ENCODE measurements at places on chromosomes 1 and 21.

GRCh38 chr21:41267346-41267745, 49.3 kb upstream of the FAM3B start:
- no peak for DNase-seq

DNA sequence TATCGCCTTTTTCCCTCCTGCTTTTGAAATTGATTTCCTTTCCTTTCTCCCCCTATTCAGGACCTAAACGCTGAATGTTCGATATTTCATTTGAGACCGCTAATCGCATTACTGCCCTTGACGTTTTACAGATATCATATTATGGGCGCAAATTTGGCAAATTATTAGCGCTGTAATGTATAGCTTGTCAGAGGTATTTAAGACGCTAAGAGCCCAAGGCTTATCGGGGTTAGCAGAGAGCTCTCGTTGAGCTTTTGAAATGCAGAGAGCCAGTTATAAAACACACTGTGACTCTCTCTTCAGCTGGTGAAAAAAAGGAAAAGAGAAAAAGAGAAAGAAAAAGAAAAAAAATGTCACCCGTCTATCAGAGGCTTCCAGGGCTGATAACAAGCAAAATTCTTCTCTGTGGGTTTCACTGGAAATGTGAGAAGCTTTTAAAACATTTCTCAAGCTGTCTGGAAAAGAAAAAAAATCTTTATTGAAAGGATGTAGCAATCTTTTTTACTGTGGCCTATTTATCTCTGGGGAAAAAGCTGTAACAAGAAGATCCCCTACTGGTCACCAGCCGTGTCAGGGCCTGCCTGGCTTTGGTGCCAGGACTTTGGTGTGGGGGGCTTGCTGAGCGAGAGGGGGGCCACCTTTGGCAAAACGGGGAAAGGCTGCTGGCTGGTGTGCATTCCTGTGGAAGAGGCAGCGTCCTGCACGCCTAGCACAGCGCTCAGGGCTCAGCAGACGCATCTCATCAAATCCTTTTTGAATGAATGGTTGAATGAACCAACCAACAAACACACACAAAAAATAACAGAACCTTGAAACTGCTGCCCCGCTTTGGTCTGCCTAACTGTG, 119.8 kb downstream of the RNF220 start:
- DNase-seq = no peak

DNA sequence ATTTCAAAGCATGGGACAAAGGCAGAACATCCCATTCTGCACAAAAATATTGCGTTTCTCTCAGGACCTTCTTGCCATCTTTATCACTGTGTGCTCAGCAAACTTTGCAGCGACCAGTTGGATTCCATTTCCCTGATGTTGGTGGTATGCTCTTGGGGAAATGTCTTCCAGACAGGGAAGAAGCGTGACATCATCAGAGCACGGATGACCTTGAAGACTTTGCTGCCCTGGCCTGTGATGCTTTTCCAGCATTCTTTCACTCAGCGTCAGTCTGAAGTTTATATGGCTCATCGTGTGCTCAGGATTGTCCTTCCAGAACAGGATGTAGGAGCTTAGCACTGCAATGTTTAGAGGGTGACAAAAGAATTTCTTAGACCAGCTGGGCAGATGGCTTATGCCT, 131.4 kb upstream of the F3 start:
- no peak for DNase-seq

- peak; percentile 91 for DNase-seq
These were observed at the start of gene DEPDC1 for GRCh38 chr1:68496680-68497357. Gene DEPDC1, minus strand, starts transcription at chr1:68497082. Its CDS starts 83 bp downstream, at chr1:68496999.

GRCh38 chr1:41238311-41238988, 3.7 kb downstream of the SCMH1 start:
- no peak for DNase-seq

DNA sequence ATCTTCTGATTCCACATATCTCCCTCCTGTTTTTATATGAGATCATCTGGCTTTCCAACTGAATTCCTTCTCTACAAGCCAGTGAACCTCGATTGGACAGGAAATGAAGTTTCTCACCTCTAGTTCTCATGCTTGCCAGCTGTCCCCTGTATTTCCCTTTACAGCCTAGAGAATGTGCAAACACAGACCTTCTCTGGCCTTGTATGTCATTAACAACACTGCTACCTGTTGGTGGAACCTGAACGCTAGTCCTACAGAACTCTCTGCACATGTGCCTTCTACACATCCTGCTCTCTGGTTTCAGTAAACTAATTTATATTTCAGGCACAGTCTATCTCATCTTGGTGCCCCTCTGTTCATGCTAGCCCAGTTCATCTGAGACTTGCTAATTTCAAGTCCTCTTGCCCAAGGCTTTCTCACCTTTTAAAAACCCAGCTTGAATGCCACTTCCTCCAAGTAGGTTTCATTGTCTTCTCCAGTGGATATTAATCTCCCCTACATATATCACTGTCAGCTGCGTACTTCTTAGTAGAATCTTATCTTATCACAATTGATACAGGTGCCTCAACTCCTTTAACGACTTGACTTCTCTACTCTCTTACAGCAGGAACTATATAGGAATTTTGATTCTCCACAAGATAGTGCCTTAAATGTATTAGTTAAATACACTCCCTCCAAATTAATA, 549.9 kb downstream of the PLPP3 start:
- no peak for DNase-seq

GRCh38 chr1:208461680-208462079, 217.5 kb upstream of the PLXNA2 start:
- DNase-seq = no peak

GRCh38 chr21:38505654-38506523, 7.6 kb upstream of the ERG start:
- peak; percentile 32 for DNase-seq

DNA sequence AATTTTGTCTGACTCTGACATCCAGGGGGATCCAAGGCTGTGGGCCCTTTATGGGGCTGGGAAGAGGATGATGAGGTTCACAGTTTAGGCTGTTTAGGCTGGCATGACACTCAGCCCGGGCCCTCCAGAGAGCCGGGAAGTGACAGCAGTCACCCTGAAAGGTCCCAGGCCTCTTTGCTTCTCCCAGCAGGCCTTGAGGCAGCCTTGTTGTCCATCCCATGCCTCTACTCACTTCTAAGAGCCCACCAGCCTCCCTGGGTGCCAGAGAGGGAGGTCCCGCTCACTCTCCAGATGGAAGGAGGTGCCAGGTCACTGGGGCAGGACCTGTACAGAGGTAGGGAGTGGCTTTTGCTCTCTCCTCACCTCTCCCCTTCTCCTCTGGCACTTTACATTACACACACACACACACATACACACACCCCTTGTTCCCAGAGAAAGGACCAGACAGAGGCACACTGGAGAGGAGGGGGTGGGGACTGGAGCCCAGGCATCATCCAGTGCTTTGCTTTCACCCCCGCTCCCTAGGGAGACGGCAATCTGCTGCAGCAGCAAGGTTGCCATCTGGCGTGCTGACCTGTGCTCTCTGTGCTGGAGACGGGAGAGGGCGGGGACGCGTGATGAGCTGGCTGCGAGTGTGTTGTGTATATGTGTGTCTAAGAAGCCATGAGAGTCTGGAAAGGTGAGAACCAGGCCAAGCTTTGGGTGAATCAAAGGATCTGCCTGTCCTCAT, 4.6 kb downstream of the KLHDC8A start:
- DNase-seq = no peak

DNA sequence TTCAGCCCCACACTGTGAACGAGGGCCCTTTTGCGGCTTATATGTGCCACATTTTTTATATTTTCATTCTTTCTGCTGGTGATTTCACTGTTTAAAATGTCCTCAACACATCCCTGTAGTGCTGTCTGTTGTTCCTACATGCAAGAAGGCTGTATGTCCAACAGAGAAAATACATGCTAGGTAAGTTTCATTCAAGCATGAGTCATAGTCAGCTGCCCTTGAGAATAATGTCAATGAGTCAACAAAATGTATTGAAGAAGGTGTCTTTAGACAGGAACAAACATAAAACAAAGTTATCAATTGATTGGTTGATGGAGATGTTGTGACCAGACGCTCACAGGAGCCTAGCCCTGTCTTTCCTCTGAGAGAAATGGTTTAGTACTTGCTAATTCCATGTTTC, 553.4 kb downstream of the PLPP3 start:
- DNase-seq = no peak

GRCh38 chr1:10594595-10595223, 120.0 kb downstream of the PEX14 start:
- no peak for DNase-seq

DNA sequence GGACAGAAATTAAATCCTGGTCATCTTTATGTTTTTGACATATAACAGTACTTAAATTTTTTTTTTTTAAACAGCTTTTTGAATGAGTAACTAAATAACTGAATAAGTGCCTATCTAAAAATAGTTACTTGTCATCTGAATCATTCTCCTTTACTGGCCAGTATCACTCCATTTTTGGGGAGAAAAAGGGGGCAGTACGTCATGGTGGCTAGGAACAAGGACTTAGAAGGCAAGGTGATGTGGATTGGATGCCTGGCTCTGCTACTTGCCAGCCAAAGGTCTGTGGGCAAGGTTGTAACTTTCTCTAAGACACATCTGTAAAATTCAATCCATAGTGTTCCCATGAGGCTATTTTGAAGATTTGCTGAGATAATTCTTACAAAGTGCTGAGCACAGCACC, 220.4 kb upstream of the DEPDC1 start:
- no peak for DNase-seq

DNA sequence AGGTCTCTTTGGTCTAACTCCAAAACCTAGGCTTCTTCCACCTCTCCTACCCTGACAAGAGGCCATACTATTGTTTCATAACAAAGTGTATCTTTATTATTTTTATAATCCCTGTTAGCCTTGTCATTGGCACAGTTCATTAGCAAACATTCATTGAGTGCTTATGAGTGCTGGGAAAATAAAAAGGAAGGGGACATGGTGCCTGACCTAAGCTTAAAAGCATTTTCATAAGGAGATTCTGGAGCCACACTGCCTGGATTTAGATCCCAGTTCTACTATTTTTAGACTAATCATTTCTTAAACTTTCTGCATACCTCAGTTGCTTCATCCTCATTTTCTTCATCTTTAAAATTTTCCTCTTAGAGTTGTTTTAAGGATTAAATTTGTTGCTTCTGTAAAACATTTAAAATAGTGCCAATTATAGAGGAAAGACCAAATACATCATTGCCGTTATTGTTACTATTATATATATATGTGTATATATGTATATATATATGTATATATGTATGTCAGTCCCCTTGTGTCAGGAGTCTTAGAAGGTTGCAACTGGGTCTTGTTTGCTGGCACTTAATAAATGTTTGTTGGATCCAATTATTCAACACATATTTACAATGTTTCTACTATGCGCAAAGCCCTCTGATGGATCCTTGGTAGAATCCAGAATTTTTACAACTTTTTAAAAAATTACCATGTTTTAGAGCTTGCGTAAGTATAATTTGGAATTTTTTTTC, 250.9 kb upstream of the SGIP1 start:
- no peak for DNase-seq

DNA sequence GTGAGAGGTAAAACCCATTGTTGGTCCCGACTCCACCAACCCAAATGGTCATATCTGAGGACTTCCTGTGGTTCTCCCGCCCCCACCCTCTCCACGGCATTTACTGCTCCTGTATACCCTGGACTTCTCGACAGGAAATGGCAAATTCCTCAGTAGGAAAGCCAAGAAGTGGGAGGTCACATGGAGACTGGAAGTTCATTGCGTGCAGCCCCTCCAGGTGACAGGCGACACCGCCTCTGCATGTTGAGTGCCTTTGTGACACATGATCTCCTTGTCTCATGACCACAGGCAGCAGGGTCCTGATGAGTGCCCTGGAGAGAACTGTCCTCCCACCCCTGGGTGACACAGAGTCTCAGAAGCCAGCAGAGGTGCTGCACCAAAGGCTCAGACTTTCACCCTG, 24.2 kb downstream of the ERG start:
- no peak for DNase-seq

DNA sequence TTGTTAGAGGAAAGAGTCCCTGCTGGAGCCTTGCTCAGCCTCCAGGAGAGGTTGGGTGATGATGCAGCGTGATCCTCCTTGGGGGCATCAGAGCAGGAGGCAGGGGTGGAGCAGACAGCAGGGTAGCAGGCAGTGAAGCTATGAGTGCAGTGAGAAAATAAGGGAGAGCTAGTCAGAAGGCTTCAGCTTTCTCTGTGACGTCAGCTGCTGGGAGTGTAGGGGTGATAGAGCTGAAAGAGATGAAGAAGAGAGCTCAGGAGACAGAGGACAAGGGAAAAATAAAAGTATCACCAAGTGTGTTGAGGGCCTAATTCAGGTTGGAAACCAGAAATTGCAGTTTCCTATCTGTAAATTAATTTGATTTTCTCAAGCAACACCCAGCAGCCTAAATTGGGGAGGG, 2.2 kb upstream of the ADAM30 start:
- DNase-seq = no peak

DNA sequence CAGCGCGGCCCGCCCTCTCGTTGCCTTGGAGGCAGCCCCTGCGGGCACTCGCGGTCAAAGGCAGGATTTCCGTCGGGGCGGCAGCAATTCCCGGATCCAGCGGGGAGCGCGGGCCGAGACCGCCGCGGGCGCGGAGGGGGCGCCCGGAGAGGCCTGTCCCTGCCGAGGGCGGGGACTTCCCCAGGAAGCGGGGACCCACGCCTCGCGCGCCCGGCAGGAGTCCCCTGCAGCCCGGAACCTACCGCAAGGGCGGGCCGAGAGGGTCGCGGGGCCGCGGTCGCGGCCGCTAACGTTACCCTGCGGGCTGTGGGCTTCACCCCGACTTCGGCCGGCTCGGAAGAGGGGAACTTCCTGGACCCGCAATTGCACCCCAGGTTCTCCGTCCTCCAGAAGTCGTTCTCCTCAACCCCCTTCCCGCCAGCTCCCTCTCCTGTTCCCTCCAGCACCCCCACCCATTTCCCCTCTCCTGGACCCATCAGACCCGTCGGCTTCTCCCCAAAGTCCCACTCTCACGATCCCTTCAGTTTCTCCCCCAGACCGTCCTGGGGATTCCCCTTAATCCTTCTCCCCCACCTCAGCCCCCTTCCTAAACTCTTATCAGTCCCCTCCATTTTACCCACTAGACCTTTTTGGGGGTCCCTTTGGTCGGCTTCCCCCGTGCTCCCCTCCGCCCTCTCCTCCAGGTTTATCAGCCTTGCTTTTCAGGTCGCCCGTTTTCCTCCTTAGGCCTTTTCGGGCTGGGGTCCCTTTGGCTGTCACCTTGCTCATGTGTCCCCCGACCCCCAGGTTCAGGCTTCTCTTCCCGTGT, 604 bp downstream of the FGR start:
- DNase-seq = no peak

GRCh38 chr1:162218546-162218945, 149.1 kb downstream of the NOS1AP start:
- DNase-seq = no peak

- DNase-seq = no peak
These were observed 126.5 kb downstream of the CAPN8 start for GRCh38 chr1:223538981-223539380.

GRCh38 chr1:67840449-67840848, 7.2 kb upstream of the GNG12 start:
- no peak for DNase-seq

- no peak for DNase-seq
These were observed 1.8 kb downstream of the OR10J1 start for GRCh38 chr1:159441360-159441759.

DNA sequence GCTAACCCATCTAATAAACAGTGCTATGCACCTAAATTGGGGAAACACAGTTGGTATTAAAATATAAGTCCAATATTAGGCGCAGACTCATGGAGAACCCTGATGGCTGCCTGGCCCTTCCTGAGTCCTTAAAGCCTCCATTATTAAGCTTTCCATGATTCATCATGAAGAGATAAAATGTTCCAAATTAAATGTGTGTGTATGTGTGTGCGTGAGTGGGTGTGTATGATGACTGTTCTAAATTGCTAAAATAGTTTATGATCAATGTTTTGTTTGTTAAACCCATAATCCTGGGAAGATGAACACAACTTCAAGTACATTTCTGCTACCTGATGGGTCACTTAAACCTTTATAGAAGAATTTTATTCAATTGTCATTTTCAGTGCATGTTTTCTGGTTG, 6.3 kb upstream of the RBBP5 start:
- DNase-seq = no peak

All from GM13977 (cell line).